Right lobe of liver (tissue), 6 donors: ENCODE measurements at places on chromosomes 3 and 15. TPM values are rescaled to one million over a fixed set of nuclear protein-coding genes. Genes with fewer than 3 reads are reported as not detected.

GRCh38 chr3:7876741-7877297, 624.8 kb upstream of the LMCD1 start:
- no peaks in the 10 kb centered on the region for H3K27me3 ChIP-seq
- no peak overlapping the region for H3K4me3 ChIP-seq
- DNase-seq: no peak

DNA sequence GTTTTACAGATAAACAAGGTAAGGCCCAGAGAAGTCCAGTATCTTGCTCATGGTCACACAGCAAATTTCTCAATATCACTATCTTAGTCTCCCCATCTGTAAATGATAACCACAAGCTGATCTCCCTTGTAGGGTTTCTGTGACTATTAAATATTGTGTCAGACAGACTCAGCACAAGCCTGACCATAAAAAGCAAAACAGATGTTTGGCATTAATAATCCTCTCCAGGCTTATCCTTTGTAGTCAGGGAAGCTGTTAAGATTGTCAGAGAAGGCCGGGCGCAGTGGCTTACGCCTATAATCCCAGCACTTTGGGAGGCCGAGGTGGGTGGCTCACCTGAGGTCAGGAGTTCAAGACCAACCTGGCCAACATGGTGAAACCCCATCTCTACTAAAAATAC, 173.2 kb upstream of the PRICKLE2 start:
- H3K27me3 ChIP-seq: no peaks in the 10 kb centered on the region
- no peak overlapping the region for H3K4me3 ChIP-seq
- H3K36me3 ChIP-seq: no peaks in the 10 kb centered on the region
- no peak overlapping the region for H3K27ac ChIP-seq
- DNase-seq: no peak

DNA sequence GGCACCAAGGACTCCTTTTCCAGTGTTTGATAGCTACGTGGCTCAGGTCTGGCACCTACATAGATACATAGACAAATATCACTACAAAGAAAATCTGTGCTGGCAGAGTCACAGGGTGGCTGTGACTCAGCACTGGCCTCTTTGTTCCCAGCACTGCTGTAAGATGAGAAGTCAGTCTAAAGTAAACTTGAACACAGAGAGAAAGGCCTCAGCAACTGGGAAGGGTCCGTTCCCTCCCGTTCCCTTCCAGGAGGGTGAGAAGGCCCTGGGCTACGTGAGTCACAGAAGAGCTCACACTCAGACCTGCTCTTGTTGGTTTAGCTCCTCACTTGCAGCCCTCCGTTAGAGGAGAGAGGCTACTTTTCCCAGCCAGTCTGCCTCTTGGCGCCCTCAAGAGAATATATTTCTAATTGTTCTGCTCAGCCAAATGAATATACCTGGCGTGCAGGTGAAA, 23.1 kb downstream of the ANXA2 start:
- no peaks in the 10 kb centered on the region for H3K4me1 ChIP-seq
- no peak overlapping the region for H3K4me3 ChIP-seq
- H3K27ac ChIP-seq: no peak overlapping the region
- H3K27me3 ChIP-seq: no peaks in the 10 kb centered on the region
- H3K36me3 ChIP-seq: peaks cover 9% of the 10 kb centered on the region

GRCh38 chr3:197218210-197218609, 80.2 kb downstream of the DLG1 start:
- H3K4me3 ChIP-seq: no peak overlapping the region
- DNase-seq: no peak
- peaks cover 8% of the 10 kb centered on the region for H3K4me1 ChIP-seq
- no peaks in the 10 kb centered on the region for H3K27me3 ChIP-seq
- H3K36me3 ChIP-seq: no peaks in the 10 kb centered on the region

DNA sequence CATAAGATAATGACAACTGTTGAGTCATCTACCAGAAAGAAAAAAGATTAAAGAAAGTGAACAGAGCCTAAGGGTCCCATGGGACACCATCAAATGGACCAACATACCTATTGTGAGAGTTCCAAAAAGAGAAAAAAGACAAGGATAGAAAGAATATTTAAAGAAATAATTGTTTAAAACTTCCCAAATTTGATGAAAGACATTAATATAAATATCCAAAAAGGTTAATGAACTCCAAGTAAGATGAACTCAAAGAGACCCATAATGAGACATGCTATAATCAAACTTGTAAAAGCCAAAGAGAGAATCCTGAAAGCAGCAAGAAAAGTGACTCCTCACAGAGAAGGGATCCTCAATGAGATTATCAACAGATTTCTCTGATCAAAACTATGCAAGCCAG, 8.9 kb downstream of the NRG4 start:
- no peak overlapping the region for H3K27ac ChIP-seq
- no peak for DNase-seq
- no peaks in the 10 kb centered on the region for H3K36me3 ChIP-seq
- H3K4me3 ChIP-seq: no peak overlapping the region
- H3K27me3 ChIP-seq: no peaks in the 10 kb centered on the region
- peaks cover 8% of the 10 kb centered on the region for H3K4me1 ChIP-seq

DNA sequence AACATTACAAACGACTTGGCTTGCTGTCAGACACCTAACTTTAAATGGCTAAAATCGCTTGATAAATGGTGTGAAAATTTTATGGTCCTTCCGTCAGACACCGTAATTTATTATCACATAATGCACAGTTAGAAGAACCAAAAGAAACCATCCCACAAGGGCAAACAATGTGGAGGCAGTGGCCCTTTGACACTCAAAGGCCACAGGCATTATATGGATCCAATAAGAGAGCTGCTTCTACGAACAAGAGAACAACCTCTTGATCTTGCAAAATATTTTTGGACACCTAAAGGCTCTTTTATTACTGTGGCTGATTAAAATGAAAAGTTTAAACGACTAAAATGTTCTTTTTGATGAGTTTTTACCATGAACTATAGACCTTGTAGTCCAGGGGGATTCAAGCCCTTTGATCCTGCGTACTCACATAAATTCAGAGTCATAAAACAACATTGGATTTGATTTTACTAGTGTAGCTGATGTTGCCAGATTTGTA, 202.8 kb downstream of the FMN1 start:
- H3K4me1 ChIP-seq: no peaks in the 10 kb centered on the region
- H3K4me3 ChIP-seq: no peak overlapping the region
- H3K27ac ChIP-seq: no peak overlapping the region
- no peaks in the 10 kb centered on the region for H3K36me3 ChIP-seq
- DNase-seq: no peak

GRCh38 chr15:98321896-98322295, 326.4 kb upstream of the IGF1R start:
- no peaks in the 10 kb centered on the region for H3K4me1 ChIP-seq
- no peaks in the 10 kb centered on the region for H3K36me3 ChIP-seq
- no peak for DNase-seq

DNA sequence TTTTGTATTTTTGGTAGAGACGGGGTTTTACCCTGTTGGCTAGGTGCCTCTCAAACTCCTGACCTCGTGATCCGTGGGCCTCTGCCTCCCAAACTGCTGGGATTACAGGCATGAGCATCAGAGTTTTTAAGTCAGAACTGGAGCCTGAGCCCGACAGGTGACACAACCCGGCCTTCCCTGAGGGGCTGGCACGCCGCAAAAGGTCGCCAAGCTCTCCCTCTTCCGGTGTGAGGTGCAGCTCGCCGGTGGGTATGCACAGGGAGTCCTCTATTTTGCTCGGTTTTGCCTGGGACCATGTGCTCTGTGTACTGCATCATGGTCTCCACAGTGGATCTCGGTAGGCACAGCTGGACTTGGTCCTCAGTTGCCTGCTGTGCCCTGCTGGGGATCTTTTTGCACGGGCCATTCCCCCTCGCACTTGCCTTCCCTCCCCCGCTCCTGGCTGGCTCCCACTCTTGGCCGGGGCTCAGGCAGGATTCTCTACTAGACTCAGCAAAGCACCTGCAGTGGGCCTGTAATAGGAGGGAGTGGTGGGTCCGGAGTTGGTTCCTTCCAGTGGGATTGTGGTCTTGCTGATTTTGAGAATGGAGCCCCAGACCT, 101.2 kb upstream of the KLF13 start:
- H3K4me3 ChIP-seq: no peak overlapping the region
- no peaks in the 10 kb centered on the region for H3K27me3 ChIP-seq
- no peak for DNase-seq
- no peaks in the 10 kb centered on the region for H3K36me3 ChIP-seq
- H3K4me1 ChIP-seq: no peaks in the 10 kb centered on the region
- no peak overlapping the region for H3K27ac ChIP-seq

- H3K27ac ChIP-seq: peak overlapping the region; percentile 60
- peak; percentile 90 for DNase-seq
- H3K4me1 ChIP-seq: no peaks in the 10 kb centered on the region
- H3K4me3 ChIP-seq: no peak overlapping the region
- H3K36me3 ChIP-seq: no peaks in the 10 kb centered on the region
These were observed 18.4 kb downstream of the KLF13 start for GRCh38 chr15:31344823-31345605.

GRCh38 chr3:94433811-94434210, 370.9 kb downstream of the NSUN3 start:
- DNase-seq: no peak
- no peak overlapping the region for H3K4me3 ChIP-seq
- no peaks in the 10 kb centered on the region for H3K4me1 ChIP-seq
- no peak overlapping the region for H3K27ac ChIP-seq
- no peaks in the 10 kb centered on the region for H3K27me3 ChIP-seq

The CHRM5 gene
- not detected for total RNA-seq

The C2CD4A gene
- not detected for total RNA-seq

The LMOD3 gene
- total RNA-seq: 0.07 TPM

The CCDC39 gene
- total RNA-seq: not detected

The CILP gene
- total RNA-seq: 0.81 TPM

The ADAMTS9 gene
- total RNA-seq: 6.0 TPM

The GLCE gene
- 23.5 TPM for total RNA-seq

The EXD1 gene
- not detected for total RNA-seq
